ENCODE measurements at places on chromosomes 5 and 9.
A peak's percentile ranks its signal among the peaks of the same experiment; 100 is the strongest.

- DNase-seq = no peak
Observed at GRCh38 chr5:113846941-113847340, 333.4 kb downstream of the YTHDC2 start.

- no peak for DNase-seq
Observed at GRCh38 chr9:36893184-36893583, 140.9 kb downstream of the PAX5 start.

DNA sequence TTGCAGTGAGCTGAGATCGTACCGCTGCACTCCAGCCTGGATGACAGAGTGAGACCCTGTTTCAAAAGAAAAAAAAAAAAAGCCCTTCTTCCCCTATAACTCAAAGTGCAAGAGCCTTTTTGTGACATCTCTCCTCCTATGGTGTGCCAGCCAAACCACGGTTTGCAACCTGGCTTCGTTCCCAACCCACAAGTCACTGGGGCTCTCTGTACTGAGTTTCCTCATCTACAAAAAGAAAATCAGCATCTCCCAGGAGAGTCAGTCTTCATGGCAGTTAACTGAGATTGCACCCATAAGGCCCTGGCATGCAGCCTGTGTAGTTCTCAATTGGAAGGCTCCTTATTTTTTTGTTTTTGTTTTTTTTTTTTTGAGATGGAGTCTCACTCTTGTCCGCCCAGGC lies 14.8 kb downstream of the ODF2 start:
- DNase-seq = peak; percentile 47

GRCh38 chr9:135098400-135099105 lies 11.1 kb downstream of the OLFM1 start:
- no peak for DNase-seq

DNA sequence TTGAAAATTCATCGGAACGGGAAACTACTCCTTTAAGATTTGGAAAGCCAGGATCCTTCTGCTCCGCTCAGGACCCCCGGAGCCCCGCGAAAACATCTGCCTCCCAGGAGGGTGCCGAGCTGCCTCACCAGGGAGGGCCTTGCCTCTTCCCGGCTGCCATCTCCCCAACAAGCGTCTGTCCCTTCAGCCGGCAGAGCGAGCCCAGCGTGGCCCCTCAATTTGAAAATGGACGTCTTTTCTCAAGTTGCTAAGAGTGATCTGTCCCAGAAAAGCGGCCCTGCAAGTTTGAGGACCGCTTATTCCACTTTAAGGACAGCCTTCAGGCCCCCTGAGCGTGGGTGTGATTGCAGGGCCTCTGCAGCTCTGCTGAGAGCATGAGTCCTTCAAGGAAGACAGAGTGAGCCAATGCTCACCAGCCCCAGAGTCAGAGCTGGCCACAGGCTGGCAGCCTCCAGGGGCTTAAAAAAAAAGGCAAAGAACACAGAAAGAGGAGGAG lies 101.3 kb downstream of the PHF2 start:
- no peak for DNase-seq

GRCh38 chr5:170552621-170553115 lies 48.8 kb downstream of the KCNIP1 start:
- DNase-seq = no peak

DNA sequence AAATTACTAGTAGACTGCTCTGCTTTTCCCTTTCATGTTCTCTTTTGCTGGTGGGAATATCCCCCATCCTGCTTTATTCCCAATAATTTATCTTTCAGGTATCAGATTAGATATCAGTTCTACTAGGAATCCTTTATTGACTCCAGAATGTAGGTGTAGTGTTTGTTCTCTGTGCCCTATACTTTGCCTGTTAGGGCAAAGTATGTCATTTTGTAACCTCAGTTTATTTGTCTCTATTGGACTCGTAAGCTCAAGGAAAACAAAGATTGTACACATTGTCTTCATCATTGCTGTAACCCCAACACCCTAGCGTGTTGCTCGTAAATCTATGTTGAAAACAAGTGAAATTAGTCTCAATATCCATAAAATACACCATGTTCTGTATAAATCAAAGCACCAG lies 190.5 kb downstream of the COMMD10 start:
- DNase-seq = no peak

- DNase-seq = no peak
Observed at GRCh38 chr5:120527251-120527650, 63.2 kb downstream of the PRR16 start.

DNA sequence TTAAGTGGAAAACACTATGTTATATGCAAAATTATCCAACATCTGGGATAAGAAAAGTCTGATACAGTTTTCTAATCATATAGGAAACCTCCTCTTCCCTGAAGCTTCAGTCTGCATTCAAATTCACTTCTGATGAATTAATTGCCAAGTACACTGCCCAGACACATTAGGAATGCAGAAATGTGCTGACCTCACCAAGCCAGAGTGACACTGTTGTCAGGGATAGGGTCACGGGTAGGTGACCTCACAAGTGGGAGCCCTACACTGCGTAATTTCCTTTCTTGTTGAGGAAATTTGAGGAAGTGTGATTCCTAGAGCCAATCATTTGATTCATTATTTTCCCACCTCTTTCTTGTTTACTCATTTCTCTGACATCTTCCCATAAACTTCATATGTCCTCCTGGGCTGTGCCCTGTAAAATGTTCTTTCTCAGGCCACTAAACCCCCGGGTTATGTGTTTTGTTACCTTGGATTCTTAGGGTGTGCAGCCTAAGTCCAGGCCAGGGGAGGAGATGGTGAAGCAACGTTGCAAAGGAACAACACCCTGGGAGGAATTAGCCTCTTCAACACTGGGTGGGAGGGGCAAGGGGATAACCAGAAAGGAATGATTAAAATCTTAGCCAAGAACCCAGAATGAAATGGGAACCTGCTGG lies 411.9 kb downstream of the MTRR start:
- no peak for DNase-seq

DNA sequence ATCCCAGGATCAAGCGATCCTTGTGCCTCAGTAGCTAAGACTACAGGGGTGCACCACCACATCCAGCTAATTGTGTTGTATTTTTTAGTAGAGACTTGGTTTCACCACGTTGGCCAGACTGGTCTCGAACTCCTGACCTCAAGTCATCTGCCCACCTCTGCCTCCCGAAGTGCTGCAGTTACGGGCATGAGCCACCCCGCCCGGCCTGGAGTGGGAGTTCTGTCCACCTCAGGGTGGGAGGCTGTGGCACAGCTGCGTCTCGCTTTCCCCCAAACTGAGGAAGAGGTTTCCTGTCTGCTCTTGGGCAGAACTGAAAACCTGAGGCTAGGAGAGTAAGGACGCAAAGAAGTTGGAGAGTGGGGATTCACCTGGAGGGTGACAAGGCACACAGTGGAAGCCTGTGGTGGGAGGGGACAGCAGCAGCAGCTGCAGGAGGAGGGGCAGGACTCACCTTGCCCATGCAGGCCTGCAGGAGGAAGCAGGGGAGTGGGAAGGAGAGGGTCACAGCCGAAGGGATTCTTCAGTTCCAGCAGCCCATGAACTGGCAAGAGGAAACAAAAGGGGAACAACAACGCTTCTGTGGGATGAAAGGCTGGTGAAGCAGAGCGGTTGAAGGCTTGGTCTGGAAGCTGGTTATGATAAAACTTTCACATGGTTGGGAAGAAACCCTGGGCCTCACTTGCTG lies 181.4 kb downstream of the GAS1 start:
- DNase-seq = no peak

GRCh38 chr5:151592855-151593408 lies 1.8 kb upstream of the FAT2 start:
- DNase-seq = no peak

GRCh38 chr9:96383165-96383942 lies at the start of gene SLC35D2:
SLC35D2 (minus strand) TSS chr9:96383711; CDS start chr9:96383634, 77 bp downstream.
- no peak for DNase-seq

DNA sequence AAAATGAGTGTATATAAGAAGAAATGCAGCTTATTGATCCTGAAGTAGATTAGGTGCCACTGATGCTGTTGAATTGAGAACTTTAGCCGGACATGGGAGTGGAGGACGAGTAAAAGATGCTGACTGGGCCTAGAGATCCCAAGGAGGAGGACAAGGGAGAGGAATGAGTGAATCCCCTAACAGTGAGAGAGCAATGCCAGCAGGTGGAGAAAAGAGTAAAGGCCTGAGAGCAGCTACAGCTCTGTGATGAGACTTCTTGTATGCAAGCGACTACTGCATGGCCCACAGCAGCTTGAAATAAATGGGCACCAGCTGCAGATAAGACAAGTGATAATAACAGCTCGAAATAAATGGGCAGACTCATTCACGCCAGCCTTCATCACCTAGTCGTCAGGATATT lies 44.5 kb upstream of the JMY start:
- DNase-seq = no peak

DNA sequence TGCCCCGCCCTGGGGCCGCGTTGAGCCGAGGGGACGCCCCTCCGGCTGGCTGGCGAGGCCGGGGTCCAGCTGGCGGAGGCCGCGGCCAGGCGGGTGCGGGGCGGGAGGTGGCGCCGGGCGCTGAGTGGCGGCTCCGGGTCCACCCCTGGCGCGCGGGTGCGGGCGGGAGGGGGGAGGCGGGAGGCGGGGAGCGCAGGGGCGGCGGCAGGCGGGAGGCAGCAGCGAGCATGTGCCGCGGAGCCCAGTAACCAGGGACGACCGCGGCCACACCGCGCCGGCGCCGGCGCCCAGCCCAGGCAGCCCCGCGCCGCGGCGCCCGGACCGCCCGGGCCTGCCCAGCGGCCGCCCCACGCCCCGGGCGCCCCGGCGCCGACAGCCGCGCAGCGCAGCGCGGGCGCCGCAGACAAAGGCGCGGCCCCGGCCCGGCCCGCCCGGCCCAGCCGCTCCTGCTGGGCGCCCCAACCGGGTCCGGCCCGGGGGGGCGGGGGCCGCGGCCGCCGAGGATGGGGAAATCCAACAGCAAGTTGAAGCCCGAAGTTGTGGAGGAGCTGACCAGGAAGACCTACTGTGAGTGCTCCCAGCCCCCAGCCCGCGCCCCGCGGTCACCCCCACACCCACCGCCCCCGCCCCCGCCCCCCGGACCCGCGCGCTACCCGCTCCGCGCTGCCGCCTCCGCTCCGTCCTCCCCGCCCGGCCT lies at the start of gene NCS1:
Gene NCS1, plus strand, starts transcription at position 244 of the 697 bp plus-strand sequence. Its CDS starts 260 bp downstream, at position 504.
- no peak for DNase-seq

- no peak for DNase-seq
Observed at GRCh38 chr9:16361118-16361517, 509.4 kb downstream of the BNC2 start.

GRCh38 chr9:134253606-134254205 lies 72.5 kb upstream of the RXRA start:
- no peak for DNase-seq

DNA sequence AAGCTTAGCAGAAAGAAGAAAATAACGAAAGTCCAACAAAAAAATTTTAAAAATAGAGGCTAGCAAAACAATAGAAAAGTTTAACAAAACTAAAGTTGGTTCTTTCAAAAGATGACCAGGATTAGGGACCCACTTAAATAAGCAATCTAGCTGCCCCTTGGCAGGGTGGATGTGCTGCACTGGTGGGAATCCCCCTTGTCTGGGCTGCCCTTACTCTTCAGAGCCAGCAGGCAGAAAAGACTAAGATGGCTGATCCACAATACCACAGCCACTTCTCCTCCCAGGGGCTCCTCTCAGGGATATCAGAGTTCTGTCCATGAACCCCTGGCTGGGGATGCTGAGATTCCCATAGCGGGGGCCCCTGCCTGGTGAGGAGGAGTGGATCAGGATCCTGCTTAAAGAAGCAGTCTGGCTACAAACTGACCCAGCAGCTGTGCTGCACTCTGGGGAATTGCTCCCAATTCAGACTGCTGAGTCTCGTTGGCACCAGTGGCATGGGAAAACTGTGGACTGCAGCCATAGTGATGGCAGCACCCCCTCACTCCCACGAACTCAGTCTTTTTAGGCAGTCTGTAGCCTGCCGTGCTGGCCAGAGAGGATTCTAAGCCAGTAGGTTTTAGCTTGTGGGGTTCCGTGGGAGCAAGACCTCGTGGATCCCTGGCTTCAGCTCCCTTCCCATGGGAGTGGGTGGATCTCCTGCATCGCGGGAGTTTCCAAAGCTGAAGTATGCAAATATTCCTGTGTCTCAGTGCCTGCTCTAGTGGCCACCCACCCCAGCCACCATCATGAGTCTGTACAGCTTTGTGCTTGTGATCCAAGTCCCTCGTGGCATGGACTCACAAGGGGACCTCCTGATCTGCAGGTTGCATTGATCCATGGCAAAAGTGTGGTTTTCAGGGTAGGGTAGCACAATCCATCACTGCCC lies 2.9 kb upstream of the INSL6 start:
- no peak for DNase-seq

DNA sequence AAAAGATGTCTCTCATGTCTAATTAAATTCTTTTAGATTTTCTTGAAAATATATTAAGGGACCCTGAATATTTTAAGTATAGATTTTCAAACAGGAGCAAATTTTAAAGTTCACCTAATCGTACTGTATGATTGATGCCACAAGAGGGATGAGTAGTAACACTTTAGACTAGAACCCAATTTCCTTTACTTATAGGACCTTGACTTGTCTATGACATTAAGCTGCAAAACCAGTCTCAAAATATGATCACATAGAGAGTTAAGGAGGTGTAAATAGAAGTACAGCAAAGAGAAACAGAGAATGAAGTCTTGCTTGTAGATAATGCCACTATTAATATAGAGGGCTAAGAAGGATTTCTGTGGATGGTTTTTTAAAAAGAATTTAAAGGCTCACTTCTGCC lies 312.9 kb upstream of the PRR16 start:
- no peak for DNase-seq

GRCh38 chr9:21592063-21592338 lies 109.9 kb upstream of the IFNE start:
- DNase-seq = no peak

DNA sequence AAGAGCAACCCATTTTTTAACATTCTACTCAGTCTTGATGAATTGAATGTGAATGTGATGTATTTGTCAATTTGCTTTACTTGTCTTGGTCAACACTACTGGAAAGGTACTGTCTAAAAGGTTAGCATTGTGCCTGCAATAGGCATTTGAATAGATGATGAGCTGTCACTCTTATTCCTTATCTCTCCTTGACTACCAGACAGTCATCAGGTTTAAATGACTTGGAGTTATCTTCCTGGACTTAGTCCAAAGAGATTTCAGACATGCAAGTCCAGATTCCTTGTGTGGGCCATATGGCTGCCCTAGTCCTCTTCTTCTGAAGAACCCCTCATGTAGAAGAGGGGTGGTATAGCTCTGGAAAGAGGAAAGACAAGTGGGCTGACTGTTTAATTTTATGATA lies 4.8 kb downstream of the ARHGEF28 start:
- no peak for DNase-seq

GRCh38 chr9:128892221-128892921 lies 10.4 kb downstream of the LRRC8A start:
- no peak for DNase-seq

GRCh38 chr5:32589942-32590869 lies 4.8 kb downstream of the SUB1 start:
- peak; percentile 9 for DNase-seq

DNA sequence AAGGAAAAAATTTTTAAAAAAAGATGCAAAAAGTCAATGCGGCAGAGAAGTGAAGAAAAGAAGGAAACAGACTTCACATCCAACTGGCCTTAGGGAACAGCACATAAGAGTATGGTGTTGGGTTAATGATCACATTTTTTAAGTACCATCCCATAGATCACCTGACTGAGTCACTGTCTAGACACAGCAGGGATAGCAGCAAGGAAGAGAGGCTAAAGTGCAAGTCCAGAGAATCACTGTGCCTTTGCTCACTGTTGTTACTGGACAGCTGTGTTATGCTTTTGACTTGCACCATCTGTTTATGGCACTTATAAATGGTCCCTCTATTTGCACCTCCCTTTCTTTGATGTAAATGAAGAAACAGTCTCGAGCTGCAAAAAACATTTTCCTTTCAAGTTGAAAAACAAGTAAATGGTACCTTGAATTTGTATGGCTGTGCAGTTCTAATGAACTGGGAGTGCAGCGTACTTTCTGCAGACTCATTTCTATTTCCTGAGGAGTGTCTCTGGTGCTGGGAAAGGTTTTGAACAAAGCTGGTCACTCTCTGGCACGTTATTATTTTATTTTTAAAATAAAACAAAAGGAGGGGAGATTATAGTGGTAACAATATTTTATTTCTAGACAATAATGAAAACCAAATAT lies 84.2 kb downstream of the TRPM6 start:
- no peak for DNase-seq
